AG10803 (cell line): ENCODE measurements at places on chromosomes 2 and 18.

DNA sequence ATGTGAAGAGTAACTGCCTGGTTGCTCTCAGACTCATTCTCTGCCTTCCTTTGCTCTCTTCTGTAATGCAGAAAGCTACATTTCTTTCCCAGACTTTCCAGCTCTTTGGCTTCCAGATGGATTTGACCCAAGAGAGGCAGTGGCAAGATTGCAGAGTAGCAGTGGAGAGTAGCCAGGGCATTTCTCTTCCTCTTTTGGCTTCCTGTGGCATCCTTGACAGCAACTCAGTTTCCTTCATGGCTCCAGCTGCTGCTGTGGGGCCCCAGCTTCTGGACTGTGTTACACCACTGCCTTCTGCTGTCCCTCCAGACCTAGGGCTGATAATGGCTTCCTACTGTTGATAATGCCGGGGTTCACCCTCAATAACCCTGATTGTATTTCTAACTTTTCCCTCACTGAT lies 469.4 kb upstream of the SPRED2 start:
- DNase-seq = peak; percentile 5

GRCh38 chr18:12301263-12302005 lies 6.6 kb upstream of the TUBB6 start:
- DNase-seq = no peak

GRCh38 chr18:48036226-48036625 lies 105.8 kb upstream of the SMAD2 start:
- no peak for DNase-seq

DNA sequence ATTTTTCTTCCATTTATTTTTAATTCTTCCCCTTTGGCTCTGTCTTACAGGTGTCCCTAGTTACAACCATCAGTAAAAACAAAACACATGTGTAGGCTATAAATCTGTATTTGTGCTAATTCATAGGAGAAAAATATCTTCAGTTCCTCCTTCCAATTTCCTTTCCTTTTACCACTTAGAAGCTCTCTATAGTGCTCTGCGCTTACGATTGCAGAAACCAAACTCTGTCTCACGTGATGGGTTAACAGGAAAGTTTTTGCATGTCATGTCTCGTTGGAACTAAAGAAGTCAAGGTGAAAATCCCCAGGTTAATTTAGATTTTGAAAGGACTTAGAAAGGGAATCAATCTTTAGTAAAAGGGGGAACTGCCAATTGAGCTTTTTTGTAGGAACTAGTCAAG lies 1390.5 kb upstream of the ZEB2 start:
- no peak for DNase-seq
